Right cardiac atrium (tissue), 5 donors: ENCODE measurements at places on chromosomes 2 and 18.

- no peak for DNase-seq
Measured at GRCh38 chr2:149148194-149149006, 109.9 kb downstream of the LYPD6B start.

- DNase-seq, result no peak
Measured at GRCh38 chr2:153780241-153780640, 91.5 kb upstream of the GALNT13 start.

DNA sequence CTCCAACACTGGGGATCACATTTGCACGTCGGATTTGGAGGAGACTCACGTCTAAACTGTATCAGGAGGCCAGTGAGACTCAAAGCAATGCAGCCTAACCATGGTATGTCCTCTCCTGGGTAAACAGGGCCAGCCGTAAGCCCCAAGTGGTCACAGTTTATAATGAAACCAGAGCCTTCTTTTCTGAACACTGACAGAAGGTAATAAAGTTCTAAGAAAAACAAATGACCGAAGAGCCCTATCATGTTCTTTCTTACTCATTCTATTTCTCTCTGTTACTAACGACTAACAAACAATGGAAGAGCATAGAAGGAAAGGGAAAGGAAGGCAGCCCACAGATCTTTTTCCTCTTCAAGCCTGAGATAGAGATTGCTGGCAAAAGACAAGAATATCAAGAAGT, 796.8 kb upstream of the SOX11 start:
- no peak for DNase-seq

DNA sequence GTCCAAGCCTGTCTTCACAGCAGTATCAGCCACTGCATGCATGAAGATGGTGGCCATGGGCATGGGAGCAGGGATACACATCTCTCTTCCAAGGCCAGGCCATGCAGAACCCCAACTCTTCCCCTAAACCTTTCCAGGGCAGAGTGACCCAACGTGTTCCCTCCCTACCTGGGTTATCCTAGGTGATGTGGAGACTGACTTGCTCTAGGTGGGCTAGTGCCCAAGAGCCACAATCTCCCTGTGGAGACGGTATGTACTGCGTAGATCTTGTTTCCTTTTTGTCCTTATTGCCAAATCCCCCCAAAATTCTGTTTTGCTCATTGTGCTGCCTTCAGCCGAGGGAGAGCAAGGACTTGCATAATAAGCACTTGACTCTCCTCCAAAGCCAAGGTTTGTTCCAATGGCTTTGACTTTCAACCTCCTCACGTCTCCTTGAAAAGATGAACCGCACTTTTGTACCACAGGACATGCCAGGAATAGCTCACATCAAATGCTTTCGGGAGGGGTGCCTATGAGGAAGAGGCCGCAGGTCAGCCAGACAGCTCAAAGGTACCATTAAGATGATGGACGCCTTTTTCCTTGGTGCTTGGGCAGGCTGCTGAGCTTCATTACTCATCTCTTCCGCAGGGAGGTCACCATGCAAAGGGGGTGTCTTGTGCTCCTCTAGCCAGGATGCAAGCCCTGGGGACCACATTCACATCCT, 76.2 kb upstream of the GLI2 start:
- DNase-seq, result no peak

DNA sequence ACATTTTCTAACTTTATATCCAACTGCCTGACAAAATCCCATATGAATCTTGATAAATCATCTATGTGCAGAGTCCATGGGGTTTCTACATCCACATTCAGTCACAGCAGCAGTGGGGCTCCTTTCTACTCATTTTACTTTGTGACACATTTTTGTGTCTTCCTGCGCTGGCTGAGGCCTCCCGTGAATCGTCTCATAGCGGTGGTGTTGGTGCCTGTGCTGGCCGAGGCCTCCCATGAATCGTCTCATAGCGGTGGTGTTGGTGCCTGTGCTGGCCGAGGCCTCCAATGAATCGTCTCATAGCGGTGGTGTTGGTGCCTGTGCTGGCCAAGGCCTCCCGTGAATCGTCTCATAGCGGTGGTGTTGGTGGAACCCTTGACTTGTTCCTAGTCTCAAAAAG, 17.0 kb downstream of the SNED1 start:
- no peak for DNase-seq

DNA sequence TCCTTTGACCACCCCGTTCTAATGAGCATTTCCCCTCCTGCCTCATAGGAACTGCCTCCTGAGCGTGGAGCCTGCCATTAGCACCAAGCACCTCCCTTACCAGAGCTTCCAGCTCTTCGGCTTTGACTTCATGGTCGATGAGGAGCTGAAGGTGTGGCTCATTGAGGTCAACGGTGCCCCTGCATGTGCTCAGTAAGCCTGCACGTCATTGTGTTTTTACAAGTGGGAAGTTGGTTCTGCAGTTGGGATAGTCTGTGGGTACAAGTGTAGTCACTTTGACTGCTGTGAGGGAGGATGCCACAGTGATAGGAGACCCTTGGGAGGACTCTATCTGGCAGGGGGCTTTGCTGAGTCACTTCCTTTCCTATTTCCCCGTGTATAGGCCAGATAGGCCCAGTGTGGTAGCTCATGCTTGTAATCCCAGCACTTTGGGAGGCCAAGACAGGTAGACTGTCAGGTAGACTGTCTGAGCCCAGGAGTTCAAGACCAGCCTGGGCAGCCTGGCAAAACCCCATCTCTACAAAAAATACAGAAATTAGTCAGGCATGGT, 22.0 kb upstream of the POLR1B start:
- DNase-seq, result no peak

GRCh38 chr2:237529452-237530402, 36.6 kb upstream of the PRLH start:
- DNase-seq, result no peak

DNA sequence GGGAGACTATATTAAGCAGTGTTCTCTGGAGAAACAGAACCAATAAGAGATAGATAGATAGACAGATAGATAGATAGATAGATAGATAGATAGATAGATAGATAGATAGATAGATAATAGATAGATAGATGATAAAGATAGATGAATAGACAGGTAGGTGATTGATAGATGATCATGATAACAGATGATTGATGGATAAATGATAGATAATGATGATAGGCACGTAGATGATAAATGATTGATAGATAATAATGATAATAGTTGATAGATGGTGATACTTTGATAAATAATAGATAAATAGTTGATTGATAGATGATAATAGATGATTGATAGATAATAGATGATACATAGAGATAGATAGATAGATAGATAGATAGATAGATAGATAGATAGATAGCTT, 48.5 kb downstream of the BOD1L2 start:
- DNase-seq, result no peak

DNA sequence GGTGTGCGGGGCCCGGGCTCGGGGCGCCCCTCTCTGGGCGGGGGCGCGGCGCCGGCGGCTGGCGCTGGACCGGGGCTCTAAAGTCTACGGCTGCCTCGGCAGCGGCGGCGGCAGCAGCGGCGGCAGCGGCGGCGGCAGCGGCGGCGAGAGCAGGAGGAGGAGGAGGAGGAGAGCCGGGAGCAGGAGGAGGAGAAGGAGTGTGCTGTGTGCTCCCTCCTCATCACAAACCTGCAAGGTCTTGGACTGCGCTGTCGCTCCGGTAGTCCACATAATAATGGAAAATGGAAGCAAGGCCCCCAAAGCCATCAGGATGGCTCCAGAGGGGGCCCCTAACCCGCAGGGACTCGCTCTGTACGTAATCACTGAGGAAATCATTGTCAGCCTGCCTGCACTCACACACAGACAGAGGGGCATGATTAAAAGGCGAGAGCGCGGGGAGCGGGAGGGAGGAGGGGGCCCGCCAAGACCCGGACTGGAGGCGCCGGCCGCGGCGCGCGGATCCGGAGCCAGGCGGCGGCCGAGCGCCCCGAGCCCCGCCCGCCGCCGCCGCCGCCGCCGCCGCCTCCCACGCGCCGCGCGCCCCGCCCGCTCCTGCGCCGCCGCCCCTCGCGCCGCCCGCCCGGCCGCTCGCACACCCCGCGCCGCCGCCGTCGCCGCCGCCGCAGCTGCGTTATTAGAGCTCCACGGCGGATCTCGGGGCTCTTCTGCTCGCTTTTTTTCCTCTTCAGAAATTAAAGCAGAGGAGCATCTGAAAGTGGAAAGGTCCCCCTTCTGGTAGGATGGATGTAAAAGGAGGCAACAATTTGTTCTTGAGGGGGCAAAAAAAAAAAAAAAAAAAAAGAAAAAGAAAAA, at the start of gene ZNF521:
TSS of gene ZNF521 (minus strand) at position 390 of the 852 bp plus-strand sequence. CDS start 1,220 bp downstream, outside the sequence.
- DNase-seq, result peak; percentile 93

DNA sequence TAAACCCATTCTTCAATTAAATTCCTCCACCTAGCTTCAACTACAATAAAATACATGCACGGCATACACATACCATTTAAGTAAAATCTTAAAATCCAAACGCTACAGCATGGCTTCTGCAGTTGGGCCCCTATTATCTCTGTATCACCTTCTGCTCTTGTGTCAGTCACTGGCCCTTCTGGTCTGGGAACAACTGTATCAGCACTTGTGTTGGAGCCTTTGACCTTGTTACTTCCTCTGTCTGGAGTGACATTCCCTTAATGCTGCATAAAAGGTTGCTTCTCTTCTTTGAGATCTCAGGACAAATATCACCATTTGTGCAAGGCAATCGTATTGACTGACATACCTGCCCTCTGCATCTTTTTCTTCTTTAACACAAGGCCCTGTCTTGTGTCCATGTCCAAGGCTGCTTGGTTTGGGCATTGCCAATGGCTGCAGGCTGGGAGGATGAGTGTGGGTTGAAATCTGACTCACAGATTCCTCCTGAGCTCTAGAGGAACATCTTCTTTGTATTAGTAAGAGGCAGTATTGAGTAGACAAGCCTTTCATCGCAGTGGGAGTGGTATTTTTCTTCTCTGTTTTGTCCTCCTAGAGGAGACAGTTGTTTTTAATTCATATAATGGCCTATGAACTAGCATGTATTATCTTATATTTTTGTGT, 267.8 kb upstream of the TRIB2 start:
- DNase-seq, result no peak

DNA sequence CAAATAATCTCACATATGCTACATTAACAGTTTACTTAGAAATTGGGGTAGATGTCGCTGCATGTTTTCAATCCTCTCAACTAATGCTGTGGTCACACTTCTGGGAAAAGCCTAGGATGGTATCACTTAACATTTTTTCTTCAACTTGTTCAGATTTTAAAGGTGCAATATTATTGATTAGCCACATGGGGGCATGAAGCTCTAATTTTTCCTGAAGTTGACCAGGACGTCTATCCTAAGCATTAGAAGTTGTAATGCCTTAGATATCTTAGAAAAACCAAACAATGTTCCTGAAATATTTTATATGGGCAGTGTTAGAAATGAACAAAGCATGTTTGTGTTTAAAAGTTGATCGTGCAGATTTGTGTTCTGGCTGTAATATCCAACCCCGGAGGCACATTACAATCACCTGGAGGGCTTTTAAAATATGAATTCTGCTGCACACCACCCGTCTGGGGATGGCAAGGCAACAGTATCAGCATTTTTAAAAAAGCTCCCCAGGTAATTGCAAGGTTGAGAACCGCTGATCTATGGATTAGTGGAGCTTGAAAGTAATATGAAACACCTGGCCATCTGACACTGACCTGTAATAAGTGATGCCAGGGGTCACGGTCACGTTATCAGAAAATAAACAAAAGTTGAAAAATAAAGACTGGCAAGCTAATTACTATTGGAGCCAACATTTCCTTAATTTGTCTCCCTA, 100.5 kb upstream of the LMAN1 start:
- no peak for DNase-seq

DNA sequence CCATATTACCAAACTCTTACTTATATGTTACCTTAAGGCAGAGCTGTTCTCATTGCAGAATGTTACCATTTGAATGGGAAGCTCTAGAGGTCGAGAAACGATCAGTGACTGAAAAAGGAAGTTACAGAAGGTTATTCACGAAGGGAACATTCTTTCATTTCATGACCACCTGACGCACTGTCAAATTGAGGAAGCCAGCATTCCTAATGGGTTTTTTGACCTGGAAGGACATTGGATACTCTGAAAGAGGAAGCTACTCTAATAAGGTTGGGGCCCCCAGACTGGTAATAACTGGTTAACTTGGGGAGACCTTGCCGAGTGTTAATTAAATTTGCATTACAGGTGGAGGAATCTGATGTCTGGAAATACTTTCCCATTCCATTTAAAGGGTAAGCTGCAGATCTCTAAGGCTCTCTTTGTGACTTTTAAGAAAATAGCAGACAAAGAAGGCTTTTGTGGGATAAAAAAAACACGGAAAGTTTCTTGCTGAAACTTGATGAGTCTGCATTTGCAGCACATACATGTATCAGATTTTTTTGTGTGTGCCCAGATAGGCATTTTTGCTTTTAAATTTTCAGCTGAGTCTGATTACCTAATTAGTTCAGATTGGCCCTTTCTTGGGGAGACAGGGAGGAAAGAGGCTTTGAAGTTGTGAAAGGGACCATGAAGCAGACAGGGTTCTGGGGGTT, 137.1 kb downstream of the LTBP1 start:
- no peak for DNase-seq

DNA sequence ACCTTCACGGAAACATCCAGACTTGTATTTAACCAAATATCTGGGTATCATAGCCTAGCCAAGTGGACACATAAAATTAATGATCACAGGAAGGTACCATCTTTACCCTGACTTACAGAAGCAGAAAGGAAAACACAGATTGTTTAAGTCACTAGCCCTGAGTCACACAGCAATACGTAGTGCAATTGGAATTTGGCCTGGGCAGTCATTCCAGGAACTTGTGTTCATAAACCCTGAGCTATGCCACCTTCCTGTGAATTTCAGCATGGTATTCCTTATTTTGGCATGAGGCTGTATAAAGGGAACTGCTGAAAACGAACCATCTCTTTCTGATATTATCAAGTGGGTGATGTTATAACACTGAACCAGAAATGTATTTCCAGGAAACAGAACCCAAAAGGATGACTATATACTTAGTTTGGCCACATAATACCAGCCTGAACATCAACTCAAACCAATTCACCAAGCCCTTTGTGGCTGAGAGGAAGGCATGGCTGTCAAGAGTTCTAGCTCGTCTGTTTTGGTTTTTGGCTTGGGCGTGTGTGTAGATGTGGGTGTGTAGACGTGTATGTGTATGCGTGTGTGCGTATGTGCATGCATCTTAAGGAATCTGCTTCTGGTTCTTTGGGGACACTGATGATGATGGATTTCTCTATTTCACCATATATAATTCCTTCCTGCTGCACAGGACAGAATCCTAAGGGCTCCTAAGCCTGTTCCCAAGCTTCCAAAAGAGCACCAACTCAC, 533.4 kb upstream of the ID2 start:
- no peak for DNase-seq

GRCh38 chr2:235506291-235506996, 12.6 kb downstream of the AGAP1 start:
- DNase-seq, result peak; percentile 62

- DNase-seq, result no peak
Measured at GRCh38 chr2:179467111-179467510, 202.5 kb upstream of the SESTD1 start.

DNA sequence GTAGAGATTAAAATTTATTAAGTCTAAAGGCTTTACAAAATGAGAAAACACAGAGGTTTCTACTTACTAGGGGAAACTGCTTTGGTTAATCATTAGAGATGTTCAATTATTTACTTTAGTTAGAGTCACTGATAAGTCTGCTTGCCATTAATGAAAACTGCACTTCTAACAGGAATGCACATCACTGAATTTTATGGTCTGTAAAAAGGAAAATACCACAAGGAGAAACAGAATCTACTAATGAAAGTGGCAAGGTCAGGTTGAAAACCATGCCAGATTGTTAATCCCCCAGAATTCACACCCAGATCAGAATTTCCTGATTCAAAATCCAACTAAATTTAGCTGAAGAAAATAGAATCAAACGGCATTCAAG, 90.5 kb upstream of the GRB14 start:
- DNase-seq, result no peak
